Activated T-cell treated with anti-CD3 and anti-CD28 coated beads, Interleukin-2, amount 50 U/mL, for 48 hours (primary cell): ENCODE measurements at places on chromosomes 5 and 9.

- no peak for DNase-seq
Measured at GRCh38 chr5:131664929-131665328, 29.9 kb upstream of the RAPGEF6 start.

DNA sequence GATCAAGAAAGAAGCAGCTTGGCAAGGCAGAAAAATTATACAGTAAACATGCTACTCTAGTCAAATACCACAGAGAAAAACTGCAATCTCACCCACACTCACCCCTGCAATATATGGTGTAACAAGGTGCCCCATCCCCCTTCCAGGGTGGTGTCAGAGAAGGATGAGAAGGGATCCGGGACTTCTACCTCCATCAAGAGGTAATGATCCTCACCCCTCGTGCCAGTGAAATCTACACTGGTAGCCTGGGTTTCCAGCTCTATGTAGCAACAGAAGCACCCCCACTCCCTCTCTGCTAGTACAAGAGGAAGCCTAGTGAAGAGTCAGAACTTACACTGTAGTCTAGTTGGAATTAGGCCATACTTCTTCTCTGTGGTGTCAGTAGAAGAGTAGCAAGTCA is 18.9 kb downstream of the SLCO4C1 start:
- DNase-seq = no peak

GRCh38 chr5:72079288-72079687 is 28.0 kb upstream of the MAP1B start:
- DNase-seq = no peak

GRCh38 chr9:4716163-4716562 is 24.8 kb downstream of the AK3 start:
- DNase-seq = no peak

GRCh38 chr5:150289551-150290390 is at the start of gene CAMK2A:
CAMK2A (minus strand) TSS chr5:150289773; CDS start chr5:150289625, 148 bp downstream.
- no peak for DNase-seq

DNA sequence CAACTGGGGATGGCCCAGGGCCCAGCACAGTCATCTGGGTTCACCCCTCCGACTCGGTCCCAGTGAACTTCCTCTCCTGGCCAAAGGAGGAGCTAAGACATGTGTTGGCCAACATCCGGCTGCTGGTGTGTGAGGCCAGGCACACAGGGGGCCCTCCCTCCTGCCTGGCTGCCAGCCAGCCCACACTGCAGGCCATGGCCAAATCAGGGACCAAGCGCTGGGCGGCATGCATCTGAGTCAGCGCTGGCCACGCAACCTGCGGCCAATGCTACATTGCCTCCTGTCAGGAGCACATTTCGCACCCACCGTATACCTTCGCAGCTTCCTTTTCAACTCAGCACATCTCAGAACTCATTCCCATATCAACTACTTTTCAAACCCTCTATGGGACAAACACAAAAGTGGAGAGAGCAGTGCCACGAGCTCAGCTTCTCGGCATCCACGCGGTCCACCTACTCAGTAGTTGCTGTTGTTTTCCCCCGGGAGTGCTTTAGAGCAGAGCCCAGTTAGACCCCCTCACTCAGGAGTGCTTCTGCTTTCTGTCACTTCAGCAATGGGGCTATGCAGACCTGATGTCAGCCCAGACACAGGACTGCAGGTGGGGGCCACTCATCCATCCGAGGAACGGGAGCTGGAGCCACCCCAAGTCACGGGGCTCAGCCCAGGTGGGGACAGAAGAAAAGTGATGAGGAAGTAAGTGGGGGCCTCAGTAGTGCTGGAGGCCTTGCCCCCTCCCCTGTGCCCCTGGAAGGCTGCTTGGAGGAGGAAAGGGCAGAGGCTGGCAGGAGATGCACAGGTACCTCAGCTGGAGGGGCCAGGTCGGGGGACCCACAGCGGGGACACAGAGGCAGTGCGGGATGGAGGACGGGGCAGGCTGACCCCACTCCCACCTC is 13.9 kb downstream of the NINJ1 start:
- DNase-seq = no peak

DNA sequence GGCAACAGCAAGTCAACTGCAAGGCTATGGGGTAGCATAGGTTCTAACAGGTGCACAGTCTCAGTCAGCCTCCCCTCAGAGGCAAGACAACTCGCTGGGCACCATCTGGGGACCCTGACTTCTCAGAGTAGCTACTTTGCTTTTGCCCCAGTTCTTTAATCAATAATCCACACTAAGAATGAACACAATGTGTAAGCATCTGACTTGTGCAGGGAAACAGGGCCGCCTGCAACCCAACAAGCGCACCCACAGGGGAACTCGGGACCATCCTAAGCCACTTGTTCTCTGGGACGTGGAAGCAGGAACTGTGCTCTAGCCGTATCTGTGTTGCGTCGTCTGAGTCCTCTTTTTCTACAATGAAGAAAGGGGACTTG is 1.9 kb downstream of the MOB3B start:
- DNase-seq = no peak

DNA sequence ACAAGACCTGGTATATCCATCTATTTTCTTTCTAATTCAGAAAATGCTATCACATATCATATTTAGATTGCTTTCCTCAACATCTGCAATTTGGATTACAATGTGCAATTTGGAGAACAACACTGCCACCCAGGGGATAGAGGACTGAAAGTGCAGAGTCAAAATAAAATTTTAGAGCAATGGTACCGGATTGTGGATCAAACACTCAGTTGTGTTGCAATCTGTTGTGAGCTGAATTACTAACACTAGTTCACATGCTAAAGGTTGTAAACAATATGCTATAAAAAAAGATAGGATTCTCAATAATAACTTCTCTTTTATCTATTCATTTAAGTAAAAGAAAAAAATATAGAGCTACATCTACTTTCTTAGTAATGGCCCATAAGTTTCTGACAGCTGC is 11.9 kb upstream of the SRFBP1 start:
- no peak for DNase-seq

GRCh38 chr9:134421888-134422287 is 95.6 kb downstream of the RXRA start:
- DNase-seq = no peak

DNA sequence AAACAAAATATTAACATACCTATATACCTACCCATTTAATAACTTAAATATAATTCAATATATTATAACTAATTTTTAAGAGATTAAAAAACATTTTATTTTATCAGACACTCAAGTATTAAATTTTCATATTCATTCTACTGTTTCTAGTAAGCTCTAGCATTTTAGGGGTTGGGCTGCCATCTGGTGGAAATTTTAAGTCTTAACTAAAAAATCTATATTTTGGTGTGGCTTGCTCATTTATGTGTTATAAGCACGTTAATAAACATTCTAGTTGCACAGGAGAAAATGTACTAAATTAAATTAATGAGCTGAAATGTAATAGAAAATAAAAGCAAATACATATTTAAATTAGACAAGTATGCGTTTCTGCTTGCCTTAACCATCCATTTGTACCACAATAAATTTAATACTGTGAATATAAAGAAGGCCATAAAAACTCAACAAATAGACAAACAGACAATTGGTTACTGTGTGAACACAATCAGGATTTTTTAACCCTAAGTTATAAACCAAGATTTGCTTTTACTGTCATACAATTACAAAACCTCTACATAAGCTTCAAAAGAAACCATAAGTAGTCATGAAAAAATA is 1728.3 kb upstream of the CDH9 start:
- DNase-seq = no peak

DNA sequence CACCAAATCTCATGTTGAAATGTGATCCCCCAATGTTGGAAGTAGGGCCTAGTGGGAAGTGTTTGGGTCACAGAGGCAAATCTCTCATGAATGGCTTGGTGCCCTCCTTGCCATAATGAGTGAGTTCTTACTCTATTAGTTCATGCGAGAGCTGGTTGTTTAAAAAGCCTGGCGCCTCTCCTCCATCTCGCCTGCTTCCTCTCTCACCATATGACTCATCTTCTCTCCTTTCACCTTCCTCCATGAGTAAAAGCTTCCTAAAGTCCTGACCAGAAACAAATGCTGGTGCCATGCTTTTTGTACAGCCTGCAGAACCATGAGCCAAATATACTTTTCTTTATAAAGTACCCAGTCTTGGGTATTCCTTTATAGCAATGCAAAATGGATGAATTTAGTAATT is 20.9 kb upstream of the ARHGAP26 start:
- peak; percentile 26 for DNase-seq

GRCh38 chr9:72565535-72565934 is 44.1 kb downstream of the TMC1 start:
- no peak for DNase-seq

DNA sequence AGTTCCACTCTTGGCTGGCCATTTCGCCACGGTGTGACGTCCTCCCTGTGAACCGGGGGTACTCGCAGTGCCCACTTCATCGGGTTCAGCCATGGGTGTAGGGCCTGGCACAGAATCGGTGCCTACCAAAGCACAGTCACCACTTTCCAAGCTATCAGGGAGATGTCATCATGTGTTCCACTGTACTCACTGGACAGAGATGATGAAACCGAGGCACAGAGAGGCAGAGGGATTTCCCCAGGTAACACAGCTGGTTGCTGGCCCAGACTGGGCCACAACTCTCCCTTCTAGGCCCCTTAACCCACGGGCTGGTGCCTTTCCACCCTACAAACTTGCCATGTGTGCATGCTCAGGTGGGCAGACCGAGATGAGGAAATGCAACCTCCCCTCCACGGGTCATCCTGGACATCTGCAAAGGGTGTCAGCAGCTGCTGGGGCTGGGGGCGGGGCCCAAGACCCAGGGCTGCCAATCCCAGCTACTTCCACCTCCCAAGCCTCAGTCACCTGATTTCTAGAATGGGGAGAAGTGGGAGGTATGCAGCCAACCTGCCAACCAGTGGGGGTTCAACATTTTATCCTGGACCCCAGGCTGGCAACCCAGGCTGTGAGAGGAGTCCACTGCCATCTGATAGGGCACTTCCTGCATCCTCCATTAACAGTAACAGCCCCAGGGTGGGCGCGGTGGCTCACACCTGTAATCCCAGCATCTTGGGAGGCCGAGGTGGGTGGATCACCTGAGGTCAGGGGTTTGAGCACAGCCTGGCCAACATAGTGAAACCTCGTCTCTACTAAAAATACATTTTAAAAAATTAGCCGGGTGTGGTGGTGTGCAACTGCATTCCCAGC is 893 bp upstream of the SH2D3C start:
- DNase-seq = peak; percentile 76

DNA sequence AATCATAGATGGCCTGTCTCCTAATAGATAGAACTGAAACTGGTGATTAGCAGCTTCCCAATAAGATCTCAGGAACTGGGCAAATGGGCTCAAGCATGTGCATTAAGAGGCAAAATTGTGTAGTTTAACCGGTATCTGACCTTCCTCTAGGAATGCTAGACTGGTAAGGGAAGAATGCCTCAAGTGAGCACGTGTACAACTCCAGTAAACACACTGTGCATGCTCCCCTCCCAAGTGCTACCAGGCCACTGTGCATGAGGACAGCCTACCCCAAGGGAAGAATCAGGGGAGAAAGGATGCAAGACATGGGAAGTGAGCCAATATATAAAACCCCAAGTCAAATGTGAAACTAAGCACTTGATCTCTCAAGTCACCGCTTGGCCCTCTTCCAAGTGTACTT is 1157.4 kb upstream of the CDH18 start:
- DNase-seq = no peak
